Left forelimb (tissue), 1 donor: ENCODE measurements at places on chromosomes 1 and 21.
A peak's percentile ranks its signal among the peaks of the same experiment; 100 is the strongest.

DNA sequence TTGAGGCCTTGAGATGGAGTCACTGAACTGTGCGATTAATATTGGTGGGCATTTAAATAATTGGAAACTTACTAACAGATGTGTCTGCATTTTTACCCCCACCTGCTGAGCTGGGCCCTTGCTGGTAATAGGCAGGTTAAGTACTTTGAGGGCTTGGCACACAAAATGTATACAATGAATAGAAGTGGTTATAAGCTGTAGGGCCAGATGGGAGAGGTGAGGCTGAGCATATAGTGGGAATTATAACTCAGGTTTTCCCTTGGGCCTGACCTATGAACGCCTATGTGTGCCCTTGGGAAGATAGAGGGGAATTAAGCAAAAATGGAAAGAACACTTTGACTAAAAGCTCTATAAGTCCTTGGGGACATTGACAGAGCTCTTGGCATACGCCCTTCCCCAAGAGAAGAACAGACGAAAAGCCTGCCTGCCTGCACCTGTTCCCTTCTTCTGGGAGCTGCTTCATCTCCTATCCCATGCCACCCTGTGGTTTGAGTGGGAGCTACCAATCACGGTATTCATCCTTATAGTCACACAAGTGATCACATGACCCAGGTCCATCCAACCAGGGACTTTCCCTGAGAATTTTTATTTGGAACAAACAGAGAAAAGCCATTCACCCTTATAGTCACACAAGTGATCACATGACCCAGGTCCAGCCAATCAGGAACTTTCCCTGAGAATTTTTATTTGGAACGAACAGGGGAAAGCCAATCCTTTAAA lies 260.7 kb upstream of the CSF3R start:
- peak; percentile 8 for DNase-seq

- DNase-seq: no peak
Measured at GRCh38 chr1:182259229-182259872, 132.2 kb downstream of the GLUL start.

GRCh38 chr1:26858891-26859640 lies 3.9 kb upstream of the SFN start:
- no peak for DNase-seq

DNA sequence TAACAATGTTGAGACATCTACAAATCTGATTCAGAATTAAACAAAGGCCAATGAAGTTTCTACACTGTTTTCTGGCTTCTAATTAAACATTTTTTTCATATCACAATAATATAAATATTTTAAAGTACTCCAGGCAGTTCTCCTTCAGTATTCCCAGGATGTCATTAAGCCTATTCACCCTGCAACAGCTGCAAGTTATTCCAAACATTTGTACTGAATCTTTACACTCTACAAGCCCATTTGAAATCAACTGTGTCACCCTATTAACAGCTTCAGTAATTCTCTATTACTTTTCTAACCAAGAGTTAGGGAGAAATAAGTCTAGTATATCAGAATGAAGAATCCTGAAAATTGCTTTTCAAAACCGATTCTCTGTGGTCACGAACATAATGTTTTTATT lies 124.6 kb downstream of the OLFML2B start:
- DNase-seq: no peak

DNA sequence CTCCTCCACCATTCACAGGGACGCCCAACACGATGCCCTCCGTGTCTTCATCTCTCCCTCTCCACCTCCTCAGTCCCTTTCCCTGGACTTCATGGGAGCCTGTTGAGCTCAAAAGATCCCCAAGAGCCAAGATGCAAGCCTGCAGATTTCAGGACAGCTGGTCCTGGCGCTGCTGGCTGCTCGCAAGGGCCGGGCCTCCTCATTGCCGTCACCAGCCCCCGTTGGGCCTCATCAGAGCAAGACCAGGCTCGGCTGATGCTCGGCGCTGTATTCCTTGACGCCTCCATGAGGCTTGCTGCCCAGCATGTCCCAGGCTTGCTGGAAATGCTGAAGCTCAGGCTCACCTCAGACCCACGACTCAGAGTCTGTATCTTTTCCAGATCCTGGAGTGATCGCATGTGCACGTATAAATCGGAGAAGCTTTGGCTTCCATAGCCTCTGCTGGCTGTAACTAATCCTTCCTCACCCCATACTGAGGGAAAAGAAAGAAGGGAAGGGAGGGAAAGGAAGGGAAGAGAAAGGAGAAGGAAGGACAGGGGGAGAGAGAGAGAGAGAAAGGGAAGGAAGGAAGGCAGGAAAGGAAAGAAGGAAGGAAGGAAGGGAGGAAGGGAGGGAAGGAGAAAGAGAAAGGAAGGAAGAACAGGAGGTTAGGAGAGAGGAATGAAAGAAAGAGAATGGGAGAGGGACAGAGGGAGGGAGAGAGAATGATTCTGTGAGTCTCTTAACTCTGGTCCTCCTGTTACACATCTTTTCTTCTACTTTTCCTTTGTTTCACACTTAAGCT lies 94.6 kb downstream of the KCNJ15 start:
- no peak for DNase-seq

GRCh38 chr1:215568299-215568692 lies 1.2 kb downstream of the KCTD3 start:
- no peak for DNase-seq

- DNase-seq: no peak
Measured at GRCh38 chr1:226476648-226477319, 68.9 kb upstream of the PARP1 start.

GRCh38 chr1:180229483-180230415 lies at the start of gene LHX4:
TSS of gene LHX4 (plus strand) at chr1:180230264. CDS start at chr1:180230530, 266 bp downstream.
- DNase-seq: no peak
